ENCODE measurements at places on chromosomes 1 and 21.

GRCh38 chr1:38242506-38242905 is 195.9 kb upstream of the POU3F1 start:
- DNase-seq, result no peak

GRCh38 chr1:54408147-54409066 is 2.2 kb upstream of the SSBP3 start:
- DNase-seq, result no peak

- DNase-seq, result peak; percentile 24
Observed at GRCh38 chr1:35298464-35298863, 30.0 kb downstream of the ZMYM4 start.

DNA sequence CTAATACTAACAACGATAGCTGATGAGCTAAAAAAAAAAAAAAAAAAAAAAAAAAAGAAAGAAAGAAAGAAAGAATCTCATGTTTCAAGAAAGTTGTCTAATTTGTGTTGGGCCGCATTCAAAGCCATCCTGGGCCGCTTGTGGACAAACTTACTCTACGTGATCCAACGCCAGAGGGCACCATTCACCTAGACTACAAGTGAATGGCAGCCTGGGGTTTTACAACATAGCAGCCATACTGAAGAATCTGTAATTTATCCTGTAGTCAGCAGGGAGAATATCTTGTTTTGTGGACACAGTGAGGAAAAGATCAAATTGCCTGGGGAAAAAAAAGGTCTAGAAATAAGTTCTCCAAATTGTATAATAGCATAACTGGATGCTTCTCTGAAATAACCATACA is 47.0 kb downstream of the CYP2J2 start:
- peak; percentile 74 for DNase-seq

DNA sequence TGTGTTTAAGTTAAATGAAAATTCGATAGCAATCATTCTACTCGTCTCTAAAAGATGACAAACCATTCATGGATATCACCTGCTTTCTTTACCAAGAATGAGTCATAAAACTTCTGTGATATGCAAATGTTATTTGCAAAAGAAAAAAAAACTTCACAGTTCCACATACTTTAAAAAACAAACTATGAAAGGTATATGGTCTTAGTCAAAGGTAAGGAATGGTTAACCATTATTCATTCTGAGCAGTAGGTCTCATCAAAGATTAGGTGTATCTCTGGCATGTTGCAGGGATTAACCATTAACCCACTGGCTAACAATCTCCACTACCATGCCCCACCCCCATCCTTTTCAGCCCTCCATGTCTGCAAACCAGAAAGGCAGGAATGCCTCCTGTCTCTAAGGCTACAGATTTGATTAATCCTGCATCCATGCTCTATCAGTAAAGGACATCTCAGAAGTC is 44.4 kb downstream of the PTPN14 start:
- DNase-seq, result peak; percentile 31

DNA sequence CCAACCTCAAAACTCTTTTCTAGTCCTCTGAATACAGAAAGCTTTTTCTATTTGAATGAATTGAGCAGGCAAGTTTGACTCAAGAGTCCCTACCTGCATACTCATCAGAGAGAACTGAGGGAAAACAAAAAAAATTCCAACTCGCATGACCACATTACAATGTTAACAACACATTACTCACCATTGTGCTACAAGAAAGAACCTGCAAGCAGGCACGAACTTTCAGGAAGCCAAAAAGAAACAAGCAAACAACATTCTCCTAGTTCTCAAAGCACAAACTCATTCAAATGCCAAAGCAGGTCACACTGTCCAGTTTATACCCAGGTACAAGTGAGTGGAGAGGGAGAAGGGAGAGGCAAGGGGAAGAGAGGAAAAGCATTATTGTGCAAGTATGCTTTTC is 14.6 kb downstream of the OTUD7B start:
- no peak for DNase-seq

- DNase-seq, result no peak
Observed at GRCh38 chr1:219534991-219535390, 77.9 kb downstream of the ZC3H11B start.

DNA sequence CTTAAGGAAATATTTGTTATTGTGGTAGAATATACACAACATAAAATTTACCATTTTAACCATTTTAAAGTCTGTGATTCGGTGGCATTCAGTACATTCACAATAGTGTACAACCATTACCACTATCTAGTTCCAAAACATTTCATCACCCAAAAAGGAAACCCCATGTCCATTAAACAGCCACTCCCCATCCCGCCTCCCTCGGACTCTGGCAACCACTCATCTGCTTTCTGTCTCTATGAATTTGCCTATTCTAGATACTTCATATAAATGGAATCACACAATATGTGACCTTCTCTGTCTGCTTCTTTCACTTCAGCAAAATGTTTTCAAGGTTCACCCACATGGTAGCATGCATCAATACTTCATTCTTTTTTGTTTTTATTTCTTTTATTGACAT is 51.3 kb downstream of the PTP4A2 start:
- no peak for DNase-seq

DNA sequence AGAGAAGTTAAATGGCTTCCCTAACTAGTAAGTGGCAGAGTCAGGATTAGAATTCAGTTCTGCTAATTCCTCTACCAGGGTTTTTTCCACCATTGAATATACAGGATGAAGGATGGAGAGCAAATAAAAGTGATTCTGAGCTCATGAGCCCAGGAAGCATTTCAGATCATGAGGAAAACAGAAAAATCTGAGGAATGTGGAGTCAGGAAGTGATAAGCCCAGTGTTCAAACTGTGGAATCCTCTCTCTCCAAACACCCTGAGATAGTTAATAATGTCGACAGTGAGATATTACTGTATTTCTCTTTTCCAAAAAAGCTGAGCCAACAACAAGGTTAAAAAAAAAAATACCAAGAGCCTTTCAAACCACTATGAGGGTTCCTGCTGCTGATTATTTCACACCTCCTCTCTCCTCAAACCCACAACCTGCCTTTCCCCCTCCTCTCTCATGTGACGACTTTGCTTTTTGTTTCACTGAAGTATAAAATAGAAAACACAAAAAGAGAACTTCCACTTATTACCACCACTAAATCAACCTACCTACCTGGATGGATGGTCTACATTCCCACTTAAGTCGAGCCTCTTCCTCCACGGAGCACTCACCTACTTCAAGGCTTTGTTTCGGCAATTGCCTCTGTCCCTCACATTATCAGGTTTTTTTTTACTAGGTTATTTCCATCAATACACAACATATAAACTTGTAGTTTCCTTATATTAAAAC is 8.9 kb downstream of the SLAMF1 start:
- no peak for DNase-seq

DNA sequence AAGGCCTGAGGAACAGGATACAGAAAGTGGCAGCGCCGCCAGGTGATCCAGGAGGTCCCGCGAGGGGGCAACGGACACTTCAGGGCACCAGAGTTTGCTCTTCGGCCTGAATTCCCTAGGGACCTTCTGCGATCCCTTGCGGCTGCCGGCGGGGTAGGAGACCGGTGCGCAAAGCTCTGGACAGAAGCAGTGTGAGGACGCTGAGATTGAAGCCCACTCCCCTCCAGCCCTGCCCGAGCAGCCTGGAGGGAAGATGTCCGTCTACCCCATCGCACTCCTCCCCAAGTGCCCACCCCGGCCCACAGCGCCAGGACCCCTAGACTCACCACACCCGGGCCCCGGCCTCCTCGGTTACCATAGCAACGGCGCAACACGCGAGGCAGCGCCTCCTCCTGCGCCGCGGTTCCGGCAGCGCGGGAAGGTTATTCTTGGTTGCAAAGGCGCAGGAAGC is at the start of gene ANKRD45:
Gene ANKRD45 (minus strand): TSS at position 361 of the 451 bp plus-strand sequence. CDS start 10,433 bp downstream, outside the sequence.
- DNase-seq, result peak; percentile 84

GRCh38 chr1:11538886-11539285 is 59.9 kb downstream of the DISP3 start:
- no peak for DNase-seq

DNA sequence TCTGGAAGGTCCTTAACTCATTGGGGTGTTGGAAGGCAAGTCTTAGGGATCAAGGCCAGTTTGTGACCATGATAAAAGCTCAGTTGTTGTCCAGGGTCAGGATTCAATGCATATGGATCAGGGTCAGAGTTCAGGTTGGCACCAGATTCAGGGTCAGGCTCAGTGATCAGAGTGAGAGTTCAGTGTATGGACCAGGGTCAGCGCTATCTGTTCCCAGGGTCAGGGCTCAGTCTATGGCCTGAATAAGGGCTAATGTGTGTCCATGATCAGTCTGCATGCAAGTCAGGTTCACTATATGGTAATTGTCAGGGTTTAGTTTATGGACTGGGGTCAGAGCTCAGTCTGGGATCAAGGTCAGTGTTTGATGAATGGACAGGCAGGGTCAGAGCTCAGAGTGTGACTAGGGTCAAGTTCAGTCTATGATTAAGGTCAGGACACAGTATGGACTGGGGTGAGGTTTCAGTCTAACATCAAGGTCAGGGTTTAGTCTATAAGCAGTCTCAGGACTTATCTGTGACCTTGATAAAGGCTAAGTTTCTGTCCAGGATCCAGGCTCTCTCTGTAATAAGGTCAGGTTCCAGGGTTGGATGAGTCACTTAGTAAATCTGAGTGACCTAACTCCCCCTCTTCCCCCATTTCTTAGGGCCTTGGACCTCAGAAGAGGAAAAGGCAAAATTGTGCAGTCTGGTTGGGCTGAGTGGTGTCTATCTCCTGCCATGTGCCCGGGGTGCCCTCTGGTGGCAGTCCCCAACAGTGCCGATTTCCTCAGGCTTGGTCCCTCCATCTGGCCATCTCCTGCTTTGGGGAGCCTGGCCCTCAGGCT is 23.8 kb downstream of the KNCN start:
- peak; percentile 89 for DNase-seq

- no peak for DNase-seq
Observed at GRCh38 chr1:152145769-152146168, 13.3 kb downstream of the RPTN start.

DNA sequence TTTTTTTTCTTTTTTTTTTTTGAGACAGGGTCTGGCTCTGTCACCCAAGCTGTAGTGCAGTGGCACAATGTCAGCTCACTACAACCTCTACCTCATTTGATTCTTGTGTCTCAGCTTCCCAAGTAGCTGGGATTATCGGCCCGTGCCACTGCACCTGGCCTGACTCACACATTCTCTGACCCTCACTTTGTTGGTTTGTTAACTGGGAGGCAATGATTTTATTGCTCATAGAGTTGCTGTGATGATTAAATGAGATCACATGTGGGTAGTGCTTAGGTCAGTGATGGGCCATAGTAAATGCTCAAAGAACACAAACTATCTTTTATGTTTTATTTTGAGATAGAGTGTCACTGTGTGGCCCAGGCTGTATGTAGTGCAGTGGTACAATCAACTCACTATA is 47.3 kb upstream of the SSBP3 start:
- DNase-seq, result no peak

DNA sequence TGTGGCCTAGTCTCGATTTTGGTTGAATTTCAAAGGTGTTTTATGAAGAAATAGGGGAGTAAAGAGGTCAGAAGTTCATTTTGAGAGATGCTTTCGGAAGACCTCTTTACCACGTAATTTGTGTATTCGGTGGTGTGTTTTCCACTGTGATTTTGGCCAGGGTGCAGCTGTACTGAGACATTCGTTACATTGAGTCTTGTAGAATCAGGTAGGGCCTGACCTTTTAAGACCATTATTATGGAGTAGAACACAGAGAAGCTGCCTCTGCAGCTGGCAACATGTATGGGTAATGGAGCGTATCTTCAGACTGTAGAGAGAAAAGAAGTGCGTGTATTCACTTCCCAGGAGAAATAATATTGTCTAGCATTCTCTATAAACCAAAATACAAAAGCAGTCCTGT is 326.5 kb downstream of the PDE4B start:
- no peak for DNase-seq

DNA sequence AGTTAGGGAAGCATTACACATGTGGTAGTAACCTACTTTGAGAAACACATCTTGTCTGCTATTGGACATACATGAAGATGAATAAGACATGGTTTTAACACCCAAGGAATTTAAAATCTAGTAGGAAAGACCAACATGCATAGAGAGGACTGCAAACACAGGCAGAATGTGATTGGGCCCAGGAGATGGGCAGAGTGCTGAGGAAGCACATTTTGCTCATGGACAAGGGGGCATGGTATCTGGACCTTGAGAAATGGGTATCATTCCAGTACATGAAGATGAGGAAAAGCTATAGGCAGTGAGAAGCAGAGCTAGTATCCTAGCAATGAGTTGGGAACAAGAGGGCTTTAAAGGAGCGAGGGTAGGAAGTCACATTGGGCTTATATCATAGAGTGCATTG is 142.7 kb downstream of the SPATA46 start:
- no peak for DNase-seq
